ENCODE measurements at places on chromosomes 16 and 17. TPM values are rescaled to one million over a fixed set of nuclear protein-coding genes. Genes with fewer than 3 reads are reported as not detected.

The BANP gene
- total RNA-seq, result 24.2 TPM

The ITGB3 gene
- total RNA-seq, result 0.36 TPM

The EVPLL gene
- total RNA-seq, result 1.1 TPM

- H3K36me3 ChIP-seq, result peaks cover under 1% of the 10 kb centered on the region
- peaks cover 15% of the 10 kb centered on the region for H3K4me1 ChIP-seq
- H3K27ac ChIP-seq, result no peak overlapping the region
- DNase-seq, result peak; percentile 87
- no peak overlapping the region for H3K4me3 ChIP-seq
- H3K27me3 ChIP-seq, result no peaks in the 10 kb centered on the region
These were observed 19.9 kb downstream of the SNX11 start for GRCh38 chr17:48127371-48128051.

- H3K4me1 ChIP-seq, result no peaks in the 10 kb centered on the region
- DNase-seq, result no peak
- H3K36me3 ChIP-seq, result no peaks in the 10 kb centered on the region
- no peaks in the 10 kb centered on the region for H3K27me3 ChIP-seq
These were observed 7.2 kb downstream of the ABHD15 start for GRCh38 chr17:29559640-29560039.

GRCh38 chr17:21475571-21475970 is 99.4 kb downstream of the KCNJ12 start:
- H3K27me3 ChIP-seq, result peaks cover 97% of the 10 kb centered on the region
- no peak overlapping the region for H3K27ac ChIP-seq
- DNase-seq, result no peak
- no peaks in the 10 kb centered on the region for H3K36me3 ChIP-seq
- H3K4me1 ChIP-seq, result no peaks in the 10 kb centered on the region
- H3K4me3 ChIP-seq, result no peak overlapping the region

- H3K36me3 ChIP-seq, result no peaks in the 10 kb centered on the region
- no peaks in the 10 kb centered on the region for H3K4me1 ChIP-seq
- no peaks in the 10 kb centered on the region for H3K27me3 ChIP-seq
- DNase-seq, result no peak
These were observed 165.6 kb upstream of the KCNJ16 start for GRCh38 chr17:69909389-69909788.

- H3K27ac ChIP-seq, result no peak overlapping the region
- H3K4me3 ChIP-seq, result no peak overlapping the region
- peaks cover 7% of the 10 kb centered on the region for H3K36me3 ChIP-seq
- H3K27me3 ChIP-seq, result no peaks in the 10 kb centered on the region
These were observed 64.9 kb downstream of the CYB561 start for GRCh38 chr17:63381101-63381729.

- H3K4me3 ChIP-seq, result peak overlapping the region; percentile 98
- H3K4me1 ChIP-seq, result peaks cover 19% of the 10 kb centered on the region
- DNase-seq, result no peak
These were observed 685 bp upstream of the PSMD3 start for GRCh38 chr17:39979893-39980350.

DNA sequence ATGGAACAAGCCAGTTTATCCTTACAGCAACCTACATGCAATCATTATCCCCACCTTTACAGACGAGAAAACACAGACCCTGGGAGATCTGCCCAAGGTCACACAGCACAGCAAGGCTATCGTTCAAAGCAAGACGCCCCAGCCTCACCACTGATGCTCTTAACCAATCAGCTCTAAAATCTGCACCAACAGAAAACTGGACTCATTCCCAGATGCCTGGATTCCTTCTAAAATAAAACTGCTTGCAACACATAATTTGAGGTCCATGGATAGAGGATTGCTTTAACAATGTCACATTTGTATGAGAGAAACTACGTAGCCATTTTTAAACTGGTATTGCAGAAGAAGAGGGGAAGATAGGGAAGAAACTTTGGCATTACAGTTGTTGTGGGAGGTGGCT is 6.8 kb downstream of the COTL1 start:
- H3K36me3 ChIP-seq, result peaks cover 49% of the 10 kb centered on the region
- H3K27ac ChIP-seq, result no peak overlapping the region
- DNase-seq, result no peak
